ENCODE measurements at places on chromosomes 13 and 19.

DNA sequence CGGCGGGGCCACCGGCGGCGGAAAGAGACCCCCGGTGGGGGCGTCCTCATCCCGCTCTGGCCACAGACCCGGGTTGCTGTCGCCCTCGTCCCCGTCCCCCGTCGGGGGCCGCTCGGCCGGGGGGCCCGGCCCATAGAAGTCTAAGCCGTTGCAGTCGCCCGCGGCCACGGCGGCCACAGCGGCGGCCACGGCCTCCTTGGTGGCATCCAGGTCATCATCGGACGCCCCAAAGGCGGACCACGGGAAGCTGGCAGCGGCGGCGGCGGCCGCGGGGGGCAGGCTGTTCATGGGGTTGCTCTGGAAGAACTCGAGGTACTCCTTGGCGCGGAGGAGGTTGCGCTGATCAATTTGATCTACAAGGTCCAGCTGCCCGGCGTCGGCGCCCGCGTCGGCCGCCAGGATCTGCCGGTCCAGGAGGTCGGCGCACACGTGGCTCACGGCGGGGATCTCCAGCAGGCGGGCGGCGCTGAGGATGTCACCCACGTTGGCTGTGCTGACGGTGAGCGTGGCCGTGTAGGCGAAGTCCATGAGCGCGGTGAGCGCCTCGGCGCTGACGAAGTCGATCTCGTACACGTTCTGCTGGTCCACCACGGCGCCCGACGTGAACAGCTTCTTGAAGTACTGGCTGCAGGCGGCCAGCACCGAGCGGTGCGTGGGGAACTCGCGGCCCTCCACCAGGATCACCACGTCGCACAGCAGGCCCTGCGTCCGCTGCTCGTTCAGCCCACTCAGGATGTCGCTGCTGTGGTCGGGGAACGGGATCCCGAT, 12.1 kb downstream of the ZBTB7A start:
- DNase-seq, result no peak

- DNase-seq, result no peak
Measured at GRCh38 chr13:94658926-94659597, 53.3 kb downstream of the SOX21 start.

DNA sequence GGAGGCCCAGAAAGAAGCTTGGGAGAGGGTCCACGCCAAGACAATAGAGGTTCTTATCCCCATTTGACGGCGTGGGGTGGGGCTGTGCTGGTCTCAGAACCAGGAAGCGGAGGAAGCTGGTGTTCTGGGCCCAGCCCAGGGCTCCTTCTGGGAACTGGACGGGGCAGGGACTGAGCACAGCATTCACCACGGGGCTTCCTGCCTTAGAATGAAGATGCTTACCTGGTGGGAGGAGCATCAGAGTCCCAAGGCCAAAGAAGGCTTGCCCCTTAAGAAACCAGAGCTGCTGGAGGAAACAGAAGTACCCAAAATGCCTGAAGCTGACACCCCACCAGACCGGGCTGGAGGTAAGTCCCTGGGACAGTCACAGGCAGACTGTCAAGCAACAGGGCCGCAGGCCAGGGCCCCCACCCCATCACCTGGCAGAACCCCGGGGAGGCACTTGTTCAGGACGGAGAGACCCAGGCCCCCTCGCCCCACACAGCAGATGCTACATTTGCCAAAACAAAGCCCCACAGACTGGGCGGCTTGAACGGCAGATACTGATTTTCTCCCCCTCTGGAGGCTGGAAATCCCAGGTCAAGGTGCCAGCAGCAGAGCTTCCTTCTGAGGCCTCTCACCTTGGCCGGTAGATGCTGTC, 17.8 kb upstream of the IGLON5 start:
- no peak for DNase-seq

DNA sequence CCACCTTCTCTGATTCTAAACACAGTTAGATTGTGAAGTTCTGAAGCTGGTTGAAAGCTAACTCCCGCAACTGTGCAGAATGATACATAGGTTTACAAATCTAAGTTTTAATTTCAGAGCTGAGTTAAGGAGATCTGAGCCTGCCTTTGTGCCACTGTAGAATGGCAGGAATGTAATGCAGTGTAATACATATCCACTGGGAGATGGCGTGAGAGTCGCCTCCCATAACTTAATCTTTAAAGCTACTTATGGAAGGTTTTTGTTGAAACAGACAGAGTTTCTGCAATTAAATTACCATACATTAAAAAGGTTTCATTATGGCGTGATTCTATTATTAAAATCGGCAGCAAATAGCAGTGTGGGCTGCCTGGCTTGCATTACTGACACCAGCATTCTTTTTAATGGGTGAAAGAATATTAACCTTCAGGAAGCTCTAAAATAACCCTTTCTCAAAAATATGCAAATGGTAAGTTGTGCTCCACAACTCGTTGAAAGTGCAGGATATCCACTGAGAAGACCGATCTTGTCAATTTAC, 257.4 kb downstream of the OLFM4 start:
- no peak for DNase-seq

- DNase-seq, result no peak
Measured at GRCh38 chr19:39133431-39134270, 8.1 kb downstream of the PAK4 start.

DNA sequence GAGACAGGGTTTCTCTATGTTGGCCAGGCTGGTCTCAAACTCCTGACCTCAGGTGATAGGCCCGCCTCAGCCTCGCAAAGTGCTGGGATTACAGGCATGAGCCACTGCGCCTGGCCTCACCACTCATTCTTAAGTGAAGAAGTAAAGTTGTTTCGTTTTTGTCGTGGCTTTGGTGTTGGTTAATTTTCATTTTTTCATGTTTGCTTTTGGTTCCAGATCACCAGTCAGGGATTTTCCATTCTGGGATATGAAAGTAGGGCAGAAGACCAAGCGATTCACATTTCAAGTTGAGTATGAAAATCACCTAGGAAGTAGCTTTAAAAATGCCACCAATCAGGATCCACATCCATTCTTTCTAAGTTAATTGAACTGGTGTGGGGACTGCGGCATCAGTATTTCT, 289.9 kb downstream of the DIAPH3 start:
- DNase-seq, result no peak

Data from hindlimb muscle (tissue), 1 donor.